ENCODE measurements at places on chromosomes 2 and 18.

DNA sequence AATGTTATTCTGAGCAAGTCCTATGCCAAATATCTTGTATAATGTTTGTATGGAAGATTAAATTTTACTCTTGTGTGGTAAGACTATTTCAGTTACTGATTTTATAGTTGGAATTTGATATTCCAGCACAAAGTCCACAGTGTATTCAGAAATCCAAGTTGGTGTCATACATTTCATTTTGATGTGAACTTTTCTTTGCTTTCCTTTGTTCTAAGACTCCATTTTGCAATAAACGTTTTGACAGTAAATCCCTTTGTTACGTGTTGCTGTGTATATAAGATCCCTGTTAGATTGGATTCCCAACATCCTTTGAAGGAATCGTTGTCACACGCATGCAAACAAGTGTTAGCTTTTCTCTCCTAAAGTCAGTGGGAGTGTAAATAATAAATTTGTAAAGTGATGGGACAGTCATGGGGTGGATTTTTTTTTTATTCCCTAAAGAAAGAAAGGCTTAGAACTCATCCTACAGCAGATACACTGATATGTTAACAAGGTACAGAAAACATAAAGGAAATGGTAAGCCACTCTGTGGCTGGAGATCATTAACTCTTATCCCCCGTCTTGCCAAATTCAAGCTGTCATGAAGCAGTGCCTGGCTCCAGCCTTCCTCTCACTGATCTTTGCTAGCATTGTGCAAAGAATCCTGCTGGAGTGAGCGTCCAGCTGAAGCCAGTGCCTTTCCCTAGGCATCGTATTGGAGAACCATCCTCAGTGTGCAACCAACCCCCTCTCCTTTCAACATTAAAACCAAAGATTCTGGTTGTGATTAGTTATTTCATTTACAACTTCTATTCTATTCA lies 127.6 kb upstream of the CDCA7 start:
- DNase-seq = no peak

DNA sequence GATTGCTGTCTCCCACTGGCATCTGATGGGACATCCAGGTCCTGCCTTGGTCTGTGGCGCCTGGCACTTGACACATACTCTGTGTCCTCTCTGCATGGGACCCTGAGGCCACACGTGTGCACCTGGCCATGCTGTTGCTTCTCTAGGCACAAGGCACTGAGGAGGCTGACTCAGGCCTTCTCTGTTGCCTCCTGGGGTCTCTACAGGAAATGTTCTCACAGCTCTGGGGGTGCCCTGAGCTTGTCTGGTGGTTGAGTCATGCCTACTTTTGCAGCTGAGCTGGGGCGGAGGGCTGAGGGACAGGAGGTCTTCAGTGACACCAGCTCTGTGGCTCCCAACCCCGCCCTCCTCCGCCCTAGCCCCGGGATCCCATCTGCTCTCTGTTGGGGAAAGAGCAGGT lies 207.0 kb upstream of the HS6ST1 start:
- DNase-seq = no peak

DNA sequence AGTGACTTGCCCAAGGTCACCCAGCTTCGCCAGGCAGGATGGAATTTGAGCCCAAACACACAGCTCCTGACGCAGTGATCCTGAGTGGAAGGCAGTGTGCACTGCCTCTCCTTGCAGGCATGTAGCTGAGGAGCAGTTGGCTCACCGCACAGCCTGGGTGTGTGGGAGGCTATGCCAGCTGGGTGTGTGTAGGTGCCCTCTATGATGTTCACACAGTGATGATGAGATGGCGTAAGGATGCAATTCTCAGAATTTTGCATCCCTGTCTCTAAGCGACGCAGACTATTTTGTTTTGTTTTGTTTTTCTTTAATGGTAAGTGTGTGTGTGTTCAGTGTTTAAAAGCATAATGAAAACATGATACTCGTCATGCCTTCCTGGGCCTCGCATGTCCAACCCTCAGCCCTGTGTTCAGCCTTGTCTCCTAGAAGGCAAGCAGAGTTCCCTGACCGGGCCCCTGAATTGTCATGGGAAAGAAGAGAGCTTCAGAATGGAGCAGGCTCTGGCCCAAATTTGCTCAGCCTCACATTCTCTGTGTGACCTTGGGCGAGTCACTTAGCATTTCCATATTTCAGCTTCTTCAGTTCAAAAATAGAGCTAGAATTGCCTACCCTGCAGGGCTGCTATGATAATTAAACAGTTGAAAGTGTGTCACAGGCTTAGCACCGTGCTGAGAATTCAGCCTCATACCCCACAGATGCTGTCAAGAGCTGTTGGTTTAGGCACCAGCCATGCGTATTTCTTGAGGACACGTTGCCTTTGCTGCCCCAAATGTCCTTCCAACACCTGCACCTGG lies 603.6 kb upstream of the RAB6C start:
- DNase-seq = no peak

- no peak for DNase-seq
Measured at GRCh38 chr2:180446492-180446891, 439.4 kb upstream of the CWC22 start.

DNA sequence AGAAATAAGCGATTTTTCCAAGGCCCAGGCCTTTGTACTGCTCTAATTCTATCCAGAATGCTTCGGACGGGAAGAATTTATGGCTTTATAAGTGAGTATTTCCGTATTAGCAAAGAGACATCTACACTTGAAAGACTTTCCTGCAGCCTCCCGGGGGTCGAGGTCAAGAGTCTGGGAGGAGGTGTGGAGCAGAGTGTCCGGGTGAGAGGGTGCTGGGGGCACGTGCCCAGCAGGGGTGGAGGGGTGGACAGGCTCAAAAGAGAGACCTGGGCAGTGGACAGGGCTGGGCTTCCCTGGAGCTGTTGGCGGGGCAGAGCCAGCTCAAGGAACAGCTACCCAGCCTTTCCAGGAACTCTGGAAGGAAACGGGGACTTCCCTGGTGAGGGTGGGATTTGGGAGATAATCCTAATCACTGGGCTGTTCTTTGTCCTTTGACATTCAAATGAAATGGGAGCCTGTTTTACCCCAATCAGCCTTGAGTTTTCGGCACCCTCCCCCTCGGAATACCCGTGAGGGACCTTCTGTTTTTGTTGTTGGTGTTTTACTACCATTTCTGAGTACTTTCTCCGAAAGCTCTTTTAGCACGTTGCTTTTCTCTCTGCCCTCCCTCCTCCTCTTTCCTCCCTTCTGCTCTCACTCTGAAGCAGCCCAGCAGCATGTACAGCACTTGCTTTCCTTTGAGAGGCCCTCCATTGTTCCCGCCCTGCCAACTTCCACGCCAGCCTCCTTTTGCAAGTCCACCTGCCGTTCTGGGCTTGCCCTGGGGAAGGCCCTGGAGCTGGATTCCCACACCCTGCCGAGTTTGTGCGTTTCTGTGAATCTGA lies 164.7 kb downstream of the AGAP1 start:
- DNase-seq = no peak

DNA sequence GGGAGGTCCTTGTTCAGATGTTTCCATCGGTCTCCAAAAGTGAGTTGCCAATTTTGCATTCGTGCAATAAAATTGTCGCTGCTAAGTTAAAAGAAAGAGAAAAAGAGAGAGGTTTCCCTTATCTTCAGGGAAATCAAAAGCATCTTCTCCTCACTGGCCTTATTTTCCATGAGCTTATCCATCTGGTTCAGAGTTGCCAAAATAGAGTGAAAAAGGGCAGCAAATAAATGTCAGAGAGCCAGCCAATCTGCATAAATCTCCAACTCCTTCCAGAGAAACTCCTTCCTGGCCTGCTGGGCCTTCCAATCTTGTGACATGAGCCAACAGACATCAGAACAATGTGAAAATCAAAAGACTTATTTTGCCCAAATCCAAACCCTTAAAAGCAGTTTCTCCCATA lies 28.4 kb downstream of the PAX3 start:
- no peak for DNase-seq

- no peak for DNase-seq
Measured at GRCh38 chr18:47725656-47726055, 204.8 kb downstream of the SMAD2 start.

- DNase-seq = no peak
Measured at GRCh38 chr2:168565112-168565511, 109.0 kb downstream of the CERS6 start.
